H9 (cell line): ENCODE measurements at places on chromosomes 16 and 17. TPM values are rescaled to one million over a fixed set of nuclear protein-coding genes. Genes with fewer than 3 reads are reported as not detected.

DNA sequence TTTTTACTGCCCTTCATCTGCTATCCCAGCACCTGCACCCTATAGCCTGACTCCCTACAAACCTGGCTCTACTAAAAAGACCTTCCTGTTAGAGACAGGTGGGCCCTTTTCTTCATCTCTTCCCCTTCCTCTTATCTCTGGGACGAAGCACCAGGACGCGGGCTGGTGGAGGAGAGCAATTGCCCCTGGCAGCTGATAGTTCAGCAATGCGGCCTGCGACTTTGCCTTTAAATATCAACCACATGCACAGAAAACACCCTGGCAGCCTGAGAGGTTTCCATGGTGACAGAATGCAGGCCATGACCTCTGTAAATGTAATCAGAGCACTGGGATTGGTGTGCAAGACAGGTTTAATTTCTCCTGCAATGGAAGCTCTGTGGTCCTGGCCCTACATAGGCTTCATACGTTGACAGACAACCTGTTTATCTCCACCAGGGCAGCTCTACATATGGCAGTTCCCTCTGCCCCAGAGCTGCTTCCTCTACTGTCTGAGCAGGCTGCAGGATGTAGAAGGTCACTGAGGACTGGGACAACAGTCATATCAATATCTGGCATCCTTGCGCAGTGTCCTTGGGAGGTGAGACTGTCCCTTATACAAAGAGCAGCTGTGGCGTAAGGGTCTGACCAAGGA, 10.0 kb upstream of the SKAP1 start:
- DNase-seq = no peak

DNA sequence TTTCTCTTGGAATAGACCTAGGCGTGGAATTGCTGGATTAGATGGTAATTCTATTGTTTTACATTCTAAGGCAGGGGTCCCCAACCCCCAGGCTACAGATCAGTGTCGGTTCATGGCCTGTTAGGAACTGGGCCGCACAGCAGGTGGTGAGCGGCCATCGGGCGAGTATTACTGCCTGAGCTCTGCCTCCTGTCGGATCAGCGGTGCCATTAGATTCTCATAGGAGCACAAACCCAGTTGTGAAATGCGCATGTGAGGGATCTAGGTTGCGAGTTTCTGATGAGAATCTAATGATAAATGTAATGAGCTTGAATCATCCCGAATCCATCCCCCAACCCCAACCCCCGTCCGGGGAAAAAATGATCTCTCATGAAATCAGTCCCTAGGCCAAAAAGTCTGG, 23.0 kb downstream of the NLRC5 start:
- no peak for DNase-seq

Gene EVPLL
- 0.61 TPM in 1 of 2 replicates, not detected in the other for total RNA-seq

Gene G6PC1
- total RNA-seq = not detected in 2 replicates

Gene CFAP52
- total RNA-seq = not detected in 2 replicates

Gene TNS4
- 0.55 and 0.59 TPM in 2 replicates for total RNA-seq
